Activated CD4-positive, alpha-beta T cell treated with anti-CD3 and anti-CD28 coated beads for 36 hours (primary cell): ENCODE measurements at places on chromosomes 7 and 10. TPM values are rescaled to one million over a fixed set of nuclear protein-coding genes. Genes with fewer than 3 reads are reported as not detected.

The TBL2 gene
- total RNA-seq, result 34.7 TPM

The CRYGN gene
- total RNA-seq, result 0.11 TPM

The TRPV5 gene
- total RNA-seq, result not detected

The PRSS37 gene
- not detected for total RNA-seq

The RARRES2 gene
- not detected for total RNA-seq

The BICC1 gene
- not detected for total RNA-seq

The CALY gene
- not detected for total RNA-seq

The ASB10 gene
- total RNA-seq, result not detected
